Stimulated activated CD8-positive, alpha-beta memory T cell treated with anti-CD3 and anti-CD28 coated beads, Interleukin-15, amount 100 ng/mL, for 48 hours (primary cell): ENCODE measurements at places on chromosomes 3 and 15.

GRCh38 chr3:117565777-117566176 is 856.2 kb downstream of the TUSC7 start:
- no peak for DNase-seq

DNA sequence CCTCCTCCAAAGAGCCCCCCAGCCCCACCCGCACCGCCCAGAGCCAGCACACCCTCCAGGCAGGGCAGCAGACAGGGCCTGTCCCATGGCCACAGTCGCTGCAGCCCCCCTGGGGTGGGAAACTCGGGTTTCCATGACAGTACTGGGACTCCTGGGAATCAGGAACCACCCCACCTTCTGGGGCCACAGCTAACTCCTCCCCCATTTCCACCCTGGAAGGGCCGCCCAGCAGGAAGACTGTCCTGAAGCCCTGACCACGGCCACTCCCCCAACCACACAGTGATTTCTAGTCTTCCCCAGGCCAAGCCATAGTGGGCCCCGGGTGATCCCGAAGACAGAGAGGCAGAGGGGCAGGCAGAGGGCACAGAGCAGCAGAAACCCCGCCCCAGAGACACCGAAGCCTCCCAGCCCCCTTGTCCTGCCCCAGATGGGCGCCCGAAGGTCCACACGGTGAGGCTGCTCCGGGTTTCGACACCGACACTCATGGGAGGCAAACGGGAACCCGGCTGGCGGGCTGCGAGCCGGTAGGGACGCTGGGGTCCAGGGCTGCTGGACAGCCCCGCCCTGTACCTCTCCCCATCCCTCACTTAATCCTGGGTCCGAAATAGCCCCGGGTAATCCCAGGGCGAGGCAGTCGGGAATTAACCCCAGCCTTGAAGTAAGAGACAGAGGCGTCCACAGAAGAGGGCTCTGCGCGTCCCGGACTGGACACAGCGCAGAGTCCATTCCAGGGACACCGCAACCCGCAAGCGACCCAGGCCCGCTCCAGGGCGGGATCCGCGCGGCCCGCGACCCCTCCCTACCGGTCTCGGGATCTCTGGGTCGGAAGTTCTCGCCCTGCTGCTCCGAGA is 138.4 kb downstream of the NUP210 start:
- no peak for DNase-seq

DNA sequence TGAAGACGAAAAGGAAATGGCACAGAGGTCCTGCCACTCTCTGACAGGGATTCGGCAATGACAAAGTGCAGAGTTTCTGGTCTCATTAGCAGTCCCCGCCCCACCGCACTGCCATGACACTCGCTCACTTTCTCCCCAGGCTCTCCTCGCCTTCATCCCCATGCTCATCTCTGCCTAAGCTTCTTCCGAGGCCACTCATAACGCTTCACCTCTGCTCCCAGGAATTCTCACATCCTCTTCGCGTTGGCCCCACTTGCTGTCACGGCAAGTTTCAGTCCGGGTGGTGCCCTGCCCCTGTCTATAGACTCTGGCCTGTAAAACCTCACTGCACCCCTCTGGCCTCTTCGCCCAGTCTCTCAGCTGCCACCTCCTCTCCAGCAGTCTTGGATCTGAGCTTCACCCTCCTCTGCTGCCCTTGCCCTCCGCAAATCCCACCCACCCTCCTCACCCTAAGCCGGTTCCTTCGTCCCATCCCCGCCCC is 654 bp downstream of the RUBCN start:
- peak; percentile 36 for DNase-seq

DNA sequence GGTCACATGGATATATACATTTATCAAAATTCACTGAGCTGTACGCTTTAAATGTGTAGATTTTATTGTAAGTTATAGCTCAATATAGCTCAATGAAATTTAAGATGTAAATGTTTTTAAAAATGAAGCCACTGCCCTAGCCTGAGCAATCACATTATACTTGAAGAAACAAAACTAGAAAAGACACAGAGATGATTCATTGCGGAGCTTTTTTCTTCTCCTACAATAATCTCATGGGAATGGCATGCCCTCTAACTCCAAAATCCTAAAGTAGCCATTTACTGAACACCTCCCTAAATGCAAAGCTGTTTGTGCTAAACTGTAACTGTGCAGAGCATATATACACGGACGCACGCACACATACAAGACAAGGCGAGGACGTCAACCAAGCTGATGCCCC is 84.2 kb downstream of the MYO9A start:
- DNase-seq, result no peak

DNA sequence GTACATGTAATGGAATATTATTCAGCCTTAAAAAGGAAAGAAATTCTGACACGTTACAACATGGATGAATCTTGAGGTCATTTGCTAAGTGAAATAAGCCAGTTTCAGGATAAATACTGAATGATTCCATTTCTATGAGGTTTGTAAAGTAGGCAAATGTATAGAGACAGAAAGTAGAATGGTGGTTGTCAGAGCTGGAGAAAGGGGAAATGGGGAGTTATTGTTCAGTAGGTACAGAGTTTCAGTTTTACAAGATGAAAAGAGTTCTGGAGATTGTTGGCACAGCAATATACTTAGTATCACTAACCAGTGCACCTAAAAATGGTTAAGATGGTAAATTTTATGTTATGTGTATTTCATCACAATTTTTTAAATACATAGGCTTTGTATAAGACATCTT is 60.6 kb downstream of the USP8 start:
- DNase-seq, result no peak

GRCh38 chr3:185950728-185951127 is 12.9 kb upstream of the TRA2B start:
- no peak for DNase-seq

- no peak for DNase-seq
These were observed 7.0 kb downstream of the CRYGS start for GRCh38 chr3:186536883-186537844.

DNA sequence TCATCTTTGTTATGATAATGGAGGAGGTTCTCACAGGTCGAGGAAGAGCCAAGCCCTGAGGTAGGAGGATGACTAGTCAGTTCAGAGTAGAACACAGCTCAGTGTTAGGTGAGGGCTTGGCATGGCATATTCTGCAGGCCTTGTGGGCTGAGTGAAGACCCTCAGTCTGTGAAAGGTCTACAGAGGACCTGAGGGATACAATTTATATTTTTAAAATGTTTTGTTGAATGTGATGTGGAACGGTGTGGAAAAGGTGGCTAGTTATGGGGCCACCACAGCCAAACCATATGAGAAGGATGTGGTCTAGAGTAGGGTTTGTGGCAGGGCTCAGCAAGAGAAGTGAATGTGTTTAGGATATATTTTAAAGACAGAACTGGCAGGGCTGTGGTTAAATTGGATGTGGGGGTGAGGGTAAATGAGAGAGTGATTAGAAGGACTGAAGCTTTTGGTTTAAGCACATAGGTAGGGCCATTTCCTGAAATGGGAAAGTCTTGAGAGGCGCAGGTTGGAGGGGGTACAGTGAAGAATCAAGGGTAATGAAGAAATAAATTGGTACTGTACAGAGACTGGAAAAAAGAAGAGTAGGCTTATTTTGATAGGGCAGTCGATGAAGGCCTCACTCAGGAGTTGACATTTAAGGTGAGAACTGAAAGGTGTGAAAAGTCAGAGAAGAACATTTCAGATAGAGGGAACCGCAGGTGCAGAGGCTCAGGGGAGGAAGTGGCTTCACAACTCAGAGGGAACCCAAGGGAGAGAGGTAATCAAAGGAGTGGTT is 60.5 kb downstream of the SPTSSB start:
- peak; percentile 40 for DNase-seq

DNA sequence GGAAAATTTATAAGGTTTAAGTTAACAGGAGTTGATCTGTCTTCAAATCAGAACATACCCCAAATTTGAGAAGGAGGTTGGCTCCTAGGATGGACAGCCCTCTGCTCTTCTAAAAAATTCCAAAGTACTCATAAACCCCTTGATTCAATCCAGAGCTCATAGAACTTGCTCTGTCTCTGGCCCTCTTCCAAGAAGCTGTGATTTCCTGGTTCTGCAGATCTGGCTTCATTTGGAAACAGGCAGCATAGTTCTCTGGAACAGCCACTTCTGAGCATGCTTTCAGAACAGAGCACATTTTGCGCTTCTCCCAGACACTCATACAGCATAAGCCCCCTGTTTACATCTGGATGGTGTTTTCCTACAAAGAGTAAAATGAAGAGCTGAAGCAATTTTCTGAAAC is 96.7 kb downstream of the KBTBD8 start:
- no peak for DNase-seq

- no peak for DNase-seq
These were observed 84.3 kb downstream of the KLHL25 start for GRCh38 chr15:85710340-85710842.

DNA sequence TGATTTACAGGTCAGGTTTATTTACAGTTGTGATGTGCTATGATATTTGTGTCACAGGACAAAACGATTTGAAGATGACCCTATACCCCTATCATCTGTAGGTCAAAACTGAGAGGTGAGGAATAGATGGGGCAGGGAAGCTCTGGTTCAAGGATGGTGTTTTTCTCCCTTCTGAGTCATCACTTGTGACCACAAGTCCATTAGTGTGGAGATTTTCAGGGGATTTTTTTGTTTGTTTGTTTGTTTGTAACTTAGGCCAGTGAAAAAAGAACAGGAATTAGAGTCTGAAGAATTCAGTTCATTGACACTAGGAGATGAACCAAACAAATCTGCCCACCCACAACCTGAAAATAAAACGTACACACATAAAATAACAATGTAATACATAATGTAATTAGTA is 62.7 kb upstream of the FAM98B start:
- DNase-seq, result no peak

DNA sequence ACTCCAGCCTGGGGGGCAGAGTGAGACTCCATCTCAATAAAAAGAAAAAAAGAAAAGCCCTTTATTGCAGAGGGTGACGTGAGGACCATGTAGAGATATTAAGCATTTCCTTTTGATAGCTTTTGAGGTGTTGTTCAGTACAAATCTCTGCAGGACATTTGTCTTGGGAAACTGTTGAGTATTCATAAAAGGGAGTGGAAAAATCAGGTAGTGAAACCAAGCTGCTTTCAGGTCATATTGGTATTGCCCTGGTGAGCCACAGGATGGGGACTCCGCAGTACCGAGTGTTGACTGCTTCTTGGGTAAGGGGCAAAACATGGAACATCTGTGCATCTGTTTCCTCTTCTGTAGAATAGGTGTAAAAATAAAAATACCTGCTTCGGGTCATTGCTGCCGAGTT is 9.9 kb downstream of the ITPR1 start:
- no peak for DNase-seq

GRCh38 chr3:124700880-124701684 is 29.2 kb upstream of the UMPS start:
- no peak for DNase-seq

DNA sequence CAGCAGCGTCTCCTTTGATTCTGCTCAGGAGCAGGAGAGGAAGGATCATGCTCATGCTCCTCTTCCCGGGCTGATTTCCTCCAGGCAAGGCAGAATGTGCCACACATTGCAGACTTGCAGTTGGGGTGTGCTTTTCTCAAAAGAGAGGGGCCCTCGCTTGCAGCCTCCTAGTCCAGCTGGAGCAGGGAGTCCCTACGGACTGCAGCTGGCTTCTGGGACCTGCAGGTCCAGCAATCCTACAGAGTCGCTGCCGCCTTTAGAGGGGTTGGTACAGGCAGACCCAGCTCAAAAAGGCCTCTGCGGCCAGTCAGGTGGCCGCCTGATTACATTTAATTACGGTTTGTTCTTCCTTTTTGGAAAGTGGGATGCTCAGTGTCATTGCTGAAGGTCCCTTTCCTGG is 173.9 kb downstream of the NSMCE3 start:
- DNase-seq, result no peak

DNA sequence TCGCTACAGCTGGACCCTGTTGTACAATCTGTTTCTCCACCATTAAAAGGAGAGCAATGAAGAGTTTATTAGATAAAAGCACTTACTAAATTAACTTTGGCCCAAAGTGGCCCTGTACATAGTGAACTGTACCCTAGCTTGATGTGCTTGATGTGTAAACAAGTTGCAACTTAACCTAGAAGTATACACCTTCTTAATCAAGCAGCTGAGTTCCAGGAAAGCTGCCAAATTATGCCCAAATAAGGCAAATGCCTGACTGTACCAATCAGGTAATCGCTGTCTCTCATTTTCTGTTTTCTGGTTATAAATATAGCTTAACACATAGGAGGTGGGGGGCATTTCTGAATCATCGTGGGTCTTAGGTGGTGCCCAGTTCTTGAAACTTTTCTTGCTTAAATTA is 704.8 kb upstream of the CBLB start:
- no peak for DNase-seq

DNA sequence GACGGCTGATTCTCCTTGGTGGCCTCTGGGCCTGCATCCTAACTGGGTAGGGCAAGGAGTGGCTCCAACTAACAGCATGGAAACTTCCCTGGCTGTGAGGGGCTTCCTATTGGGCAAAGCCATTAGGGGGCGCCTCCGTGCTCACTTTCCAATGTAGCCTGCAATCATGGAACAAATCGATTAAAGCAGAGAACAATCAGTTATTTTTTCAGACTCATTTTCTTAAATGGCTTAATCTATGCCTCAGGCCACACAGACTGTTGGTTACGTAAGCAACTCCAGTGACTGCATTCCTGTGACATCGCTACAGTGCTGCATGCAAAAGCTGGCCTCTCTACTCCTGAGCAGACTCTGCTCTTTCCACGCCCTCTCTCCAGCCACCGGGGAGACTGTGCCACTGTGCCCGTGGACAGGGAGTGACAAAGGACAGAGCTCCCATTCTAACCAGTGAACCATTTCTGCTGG is 278.9 kb downstream of the KLF13 start:
- DNase-seq, result no peak

- no peak for DNase-seq
These were observed 659.3 kb downstream of the NAALADL2 start for GRCh38 chr3:175518459-175518858.

DNA sequence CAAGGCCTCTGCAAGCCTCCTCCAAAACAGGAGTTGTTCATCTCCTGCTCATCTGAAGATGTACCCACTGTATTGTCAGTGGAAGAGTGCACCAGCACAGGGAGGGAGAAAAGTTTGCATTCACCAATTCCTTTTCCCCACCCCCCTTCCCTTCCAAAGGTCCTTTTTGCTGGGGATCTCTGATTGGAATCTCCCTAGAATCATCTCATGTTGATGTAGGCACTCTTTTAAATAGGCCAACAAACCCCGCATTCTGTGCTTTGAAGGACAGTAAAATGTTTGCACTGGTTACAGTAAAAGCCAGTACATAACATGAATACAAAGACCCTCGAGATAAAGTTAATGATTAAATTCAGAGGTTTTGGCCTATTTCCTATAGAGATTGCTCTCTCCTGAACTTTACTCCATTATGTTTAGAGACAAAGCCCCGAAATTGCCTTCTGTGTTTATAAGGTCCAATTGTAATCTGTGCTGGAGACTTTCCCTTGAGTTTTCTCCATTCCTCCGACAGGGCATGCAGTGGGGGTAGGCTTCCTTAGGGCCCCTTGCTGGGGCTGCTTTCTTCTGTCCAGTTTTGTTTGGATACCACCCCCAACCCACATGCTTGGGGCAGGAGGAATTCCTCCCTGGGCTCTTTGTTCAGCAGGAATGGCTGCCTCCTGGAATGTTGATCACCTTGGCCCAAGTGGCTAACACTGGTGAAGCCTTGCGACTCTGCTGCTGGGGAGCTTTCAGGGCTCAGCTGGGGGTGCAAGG is 22.5 kb downstream of the TRIM71 start:
- no peak for DNase-seq
